ENCODE measurements at places on chromosomes 11 and 22.

GRCh38 chr11:568306-569157 lies 7.7 kb upstream of the PHRF1 start:
- peak; percentile 97 for DNase-seq

GRCh38 chr11:120385655-120386054 lies 49.4 kb downstream of the ARHGEF12 start:
- no peak for DNase-seq

DNA sequence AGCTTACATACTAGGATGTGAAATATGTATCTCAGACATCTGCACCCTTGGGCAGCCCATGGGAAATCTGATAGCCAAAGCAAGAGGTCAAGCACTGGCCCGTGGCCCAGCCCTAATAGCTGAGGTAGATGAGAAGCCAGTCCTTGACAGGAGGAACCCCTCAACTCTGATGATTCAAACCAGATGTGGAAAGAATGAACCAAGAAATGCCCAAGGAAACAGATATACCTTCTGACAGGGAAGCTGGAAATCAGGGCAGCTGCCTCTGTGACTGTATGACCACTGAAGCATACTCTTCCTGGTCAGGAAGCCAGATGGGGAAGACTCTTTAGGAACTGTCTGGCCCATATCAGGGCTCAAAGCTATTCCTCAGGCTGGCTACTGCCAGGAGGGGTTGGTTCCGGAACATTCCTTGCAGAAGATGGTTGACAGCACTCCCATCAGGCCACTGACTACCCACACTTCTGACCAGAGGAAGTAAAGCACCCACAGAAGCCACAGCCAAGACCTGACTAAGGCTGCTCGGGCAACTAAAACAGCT lies 124.2 kb downstream of the SWAP70 start:
- no peak for DNase-seq

GRCh38 chr11:44846852-44847251 lies 103.8 kb downstream of the TP53I11 start:
- DNase-seq: no peak

DNA sequence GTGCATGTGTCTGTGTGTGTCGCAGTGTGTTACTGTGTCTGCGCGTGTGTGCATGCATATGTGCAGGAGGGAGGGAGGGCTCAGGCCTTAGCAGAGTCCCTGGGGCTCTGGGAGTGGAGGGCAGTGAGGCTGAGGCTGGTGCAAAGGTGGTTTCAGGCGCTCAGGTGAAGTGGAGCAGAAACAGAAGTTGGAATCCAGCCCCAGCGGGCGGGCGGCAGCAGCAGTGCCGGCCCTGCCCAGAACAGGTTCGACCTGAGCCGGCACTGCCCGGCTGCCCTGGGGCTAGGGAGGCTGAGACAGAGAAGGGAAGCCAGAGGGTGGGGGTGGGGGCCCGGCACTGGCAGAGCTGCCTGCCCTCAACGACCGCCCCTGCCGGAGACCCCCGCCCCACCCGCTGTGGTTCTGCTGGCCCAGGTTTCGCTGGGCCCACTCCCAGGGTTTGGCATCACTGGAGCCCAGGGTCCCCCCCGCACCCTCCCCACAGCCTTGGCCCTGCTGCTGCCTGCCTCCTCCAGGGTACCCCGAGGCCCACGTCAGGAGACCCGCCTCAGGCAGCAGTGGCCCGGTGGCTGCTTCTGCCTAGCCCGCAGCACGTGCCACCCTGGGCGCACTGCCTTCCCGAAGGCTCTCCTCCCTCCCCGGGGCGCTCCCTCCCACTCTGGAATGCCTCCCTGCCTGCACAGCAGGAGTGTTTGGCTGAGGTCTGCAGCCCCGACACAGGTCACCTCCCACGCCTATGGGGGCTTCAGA lies 13.3 kb downstream of the ASCL2 start:
- DNase-seq: no peak

GRCh38 chr22:28894334-28894733 lies 11.0 kb downstream of the ZNRF3 start:
- no peak for DNase-seq

DNA sequence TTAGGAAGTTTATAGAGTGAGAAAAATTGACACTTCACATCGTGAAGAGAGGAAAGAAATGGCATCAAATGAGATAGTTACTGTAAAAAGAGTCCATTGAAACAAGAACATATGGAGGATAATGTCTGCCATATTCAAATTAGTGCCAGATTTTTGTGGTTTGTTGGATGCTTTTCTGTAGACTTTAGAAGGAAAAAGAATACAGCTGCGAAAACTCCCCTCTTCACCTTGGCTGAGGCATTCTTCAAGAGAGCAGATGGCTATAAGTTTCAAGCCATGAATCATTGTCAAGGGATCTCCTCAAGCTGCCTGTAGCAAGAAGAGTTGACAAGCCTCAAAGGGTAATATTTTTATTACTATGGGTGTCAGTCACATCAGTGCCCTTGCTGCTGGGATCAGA lies 507.4 kb upstream of the RAG2 start:
- no peak for DNase-seq

DNA sequence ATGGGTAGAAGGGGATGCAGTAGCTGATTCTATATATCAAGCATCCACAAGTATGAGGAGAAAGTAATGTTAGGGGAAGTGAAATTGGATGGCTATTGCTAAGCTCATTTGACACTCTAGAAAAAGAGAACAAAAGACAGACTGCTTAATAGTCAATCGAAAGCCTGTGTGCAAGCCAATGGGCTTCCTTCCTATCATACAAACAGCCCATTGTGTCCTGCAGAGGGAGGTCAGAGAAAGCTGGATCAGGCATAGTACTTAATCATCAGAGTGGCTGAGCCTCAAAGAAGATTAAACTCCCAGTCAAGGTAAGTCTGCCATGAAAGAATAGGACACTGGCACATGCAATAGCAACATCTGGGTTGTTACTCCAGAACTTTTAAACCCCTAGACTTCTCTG lies 50.9 kb upstream of the PGR start:
- DNase-seq: no peak

DNA sequence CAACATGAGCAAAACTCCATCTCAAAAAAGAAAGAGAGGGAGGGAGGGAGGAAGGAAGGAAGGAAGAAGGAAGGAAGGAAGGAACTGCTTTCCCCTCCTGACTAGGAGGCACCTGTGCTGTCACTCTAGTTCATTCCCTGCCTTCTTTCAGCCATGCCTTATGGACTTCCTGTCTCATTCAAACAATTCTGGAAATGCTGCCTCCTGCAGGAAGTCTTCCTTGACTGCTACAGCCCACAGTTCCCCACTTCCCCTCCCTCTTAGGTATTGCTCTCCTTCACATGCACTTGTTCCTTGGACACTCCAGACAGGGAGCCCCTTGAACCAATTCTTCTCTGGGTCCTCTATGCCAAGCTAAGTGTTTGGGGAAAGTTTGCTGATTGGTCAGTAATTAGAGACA lies 31.6 kb upstream of the WNT11 start:
- no peak for DNase-seq

DNA sequence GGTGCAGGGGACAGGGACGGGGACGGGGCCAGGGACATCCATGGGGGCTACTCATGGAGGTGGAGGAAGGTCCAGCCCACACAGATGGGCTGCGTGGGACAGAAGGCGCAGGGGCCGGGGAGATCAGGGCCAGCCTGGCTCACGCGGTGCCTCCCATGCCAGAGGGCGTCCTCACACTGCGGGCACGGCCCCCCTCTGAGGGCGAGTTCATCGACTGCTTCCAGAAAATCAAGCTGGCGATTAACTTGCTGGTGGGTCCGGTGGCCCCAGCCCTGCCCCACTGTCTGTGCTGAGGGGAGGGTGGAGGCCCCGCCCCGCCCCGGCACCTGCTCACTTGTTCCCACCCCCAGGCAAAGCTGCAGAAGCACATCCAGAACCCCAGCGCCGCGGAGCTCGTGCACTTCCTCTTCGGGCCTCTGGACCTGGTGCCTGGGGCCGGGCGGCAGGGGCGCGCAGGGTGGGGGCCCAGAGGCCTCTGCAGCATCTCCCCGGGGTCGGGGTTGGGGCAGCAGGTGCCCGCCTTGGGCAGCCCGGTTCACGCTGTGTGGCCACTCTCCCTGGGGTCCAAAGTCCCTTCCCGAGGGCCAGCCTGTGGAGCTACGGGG lies 15.8 kb downstream of the EPS8L2 start:
- DNase-seq: peak; percentile 73

- DNase-seq: no peak
Observed at GRCh38 chr11:104668797-104669463, 229.3 kb downstream of the CASP12 start.

DNA sequence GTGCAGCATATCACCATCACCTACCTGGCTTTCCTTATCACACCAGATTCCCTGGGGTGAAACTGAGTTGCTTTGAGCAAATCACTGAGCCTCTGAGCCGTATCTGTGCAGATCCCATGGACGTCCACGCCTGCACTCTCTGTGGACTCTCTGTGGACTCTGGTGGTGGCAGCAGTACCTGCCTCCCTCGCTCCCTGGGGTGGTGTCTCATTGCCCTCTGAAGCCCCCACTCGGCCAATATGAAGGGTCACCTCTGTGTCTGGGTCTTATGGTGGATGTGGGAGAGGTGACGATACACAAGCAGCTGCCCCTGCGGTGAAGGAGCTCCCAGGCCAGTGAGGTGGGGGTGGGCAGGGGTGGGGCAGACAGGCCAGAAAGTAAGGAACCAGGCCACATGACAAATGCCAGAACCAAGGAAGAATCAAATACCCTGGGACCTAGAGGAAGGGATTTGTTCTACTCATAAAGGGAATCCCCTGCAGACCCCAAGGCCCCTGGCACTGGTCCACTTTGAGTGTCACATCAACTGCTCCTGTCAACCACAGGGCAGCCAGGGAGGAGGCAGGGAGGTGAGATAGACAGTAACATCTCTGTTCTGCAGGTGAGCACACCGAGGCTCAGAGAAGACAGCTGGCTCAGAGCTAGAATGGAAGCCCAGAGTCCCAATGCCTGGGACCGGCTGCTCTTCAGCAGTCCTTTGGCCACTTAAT lies 9.2 kb upstream of the CHST1 start:
- no peak for DNase-seq

DNA sequence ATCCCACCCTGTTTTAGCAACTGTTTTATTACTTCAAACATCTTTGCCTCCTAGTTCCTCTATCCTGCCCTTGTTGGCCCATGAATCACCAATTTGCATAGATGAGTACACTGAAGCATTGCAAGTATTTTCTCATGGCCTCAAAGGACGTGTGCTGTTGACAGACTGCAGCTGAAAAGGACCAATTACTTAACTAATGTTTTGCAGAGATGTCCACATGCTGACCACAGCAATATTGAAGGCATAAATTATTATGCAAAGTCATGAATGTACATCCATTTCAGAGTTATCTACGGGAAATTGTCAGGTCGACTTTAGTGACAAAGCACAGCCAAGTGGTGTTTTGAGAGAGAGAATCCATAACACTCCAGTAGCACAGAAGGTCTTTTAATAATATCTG lies 64.8 kb downstream of the CADM1 start:
- DNase-seq: no peak
